ENCODE measurements at places on chromosomes 5 and 9.

- no peak for DNase-seq
These were observed 46.5 kb downstream of the RETREG1 start for GRCh38 chr5:16570121-16570815.

- DNase-seq: no peak
These were observed 22.0 kb upstream of the ADRA1B start for GRCh38 chr5:159894149-159894720.

- no peak for DNase-seq
These were observed 478.2 kb downstream of the SPATA31D1 start for GRCh38 chr9:82466616-82467260.

GRCh38 chr5:110517396-110517795 lies 209.1 kb downstream of the TMEM232 start:
- DNase-seq: no peak

- no peak for DNase-seq
These were observed 81.6 kb downstream of the NDUFS4 start for GRCh38 chr5:53642061-53642460.

DNA sequence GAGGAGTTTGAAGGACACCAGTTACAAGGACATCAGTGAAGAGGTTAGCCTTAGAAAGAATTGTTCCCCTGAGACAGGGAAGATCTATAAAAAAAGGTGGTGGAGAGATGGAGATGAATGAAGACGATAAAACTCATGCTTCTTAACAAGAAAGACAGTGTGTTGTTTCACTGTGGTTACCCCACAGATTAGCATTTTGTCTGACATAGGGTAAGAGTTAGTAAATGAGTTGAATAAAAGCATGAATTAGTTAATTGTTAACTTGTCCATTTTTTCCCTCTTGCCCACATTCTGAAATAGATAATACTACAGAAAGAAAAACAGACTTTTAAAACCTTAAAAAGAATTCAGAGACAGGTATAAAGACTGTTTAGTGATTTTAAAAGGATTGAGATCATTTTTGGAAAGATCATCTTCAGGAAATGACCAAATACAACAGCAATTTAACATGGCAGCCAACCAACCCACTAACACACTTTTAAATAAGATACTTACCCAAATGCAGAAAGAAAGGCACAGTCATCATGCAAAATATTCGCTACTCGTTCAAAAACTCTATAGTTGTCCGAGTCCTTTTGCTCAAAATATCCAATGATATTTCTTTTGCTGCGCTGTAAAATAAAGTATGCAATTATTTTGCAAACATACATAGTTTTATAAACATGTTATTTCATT lies 78.5 kb downstream of the ERP44 start:
- DNase-seq: no peak

DNA sequence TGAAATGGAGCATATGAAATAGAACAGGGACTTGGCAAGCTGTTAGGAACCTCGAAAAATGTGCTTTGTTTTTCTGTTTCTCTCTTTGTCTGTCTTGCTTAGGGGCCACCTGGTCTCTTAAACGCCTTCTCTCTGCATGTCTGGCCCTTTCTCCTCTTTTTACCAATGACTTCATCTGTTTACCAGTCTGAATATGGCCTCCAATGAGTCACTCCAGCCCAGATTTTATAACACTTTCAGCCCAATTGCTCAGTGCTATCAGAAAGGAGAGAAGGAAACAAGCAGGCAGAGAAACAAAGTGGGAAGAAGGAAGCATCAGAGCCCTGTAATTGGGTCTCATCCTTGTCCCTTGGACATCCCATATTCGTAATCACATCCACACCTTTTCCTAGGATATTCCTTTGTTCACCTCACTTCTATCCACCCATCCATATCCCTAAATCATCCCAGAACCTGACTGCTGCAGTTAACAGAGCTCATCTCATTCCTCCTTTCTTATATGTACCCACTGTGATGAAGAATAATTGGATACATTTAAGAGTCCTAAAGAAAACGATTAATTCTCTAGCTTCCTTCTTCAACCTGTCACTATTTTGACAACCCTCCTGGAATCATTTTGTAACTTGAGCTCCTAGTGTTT lies 151.8 kb upstream of the GPR151 start:
- DNase-seq: no peak

Measured in nucleus accumbens (tissue), 56 donors.